Naive thymus-derived CD8-positive, alpha-beta T cell (primary cell): ENCODE measurements at places on chromosomes 1 and 21.
A peak's percentile ranks its signal among the peaks of the same experiment; 100 is the strongest.

GRCh38 chr21:35268261-35268660 lies 219.2 kb upstream of the RUNX1 start:
- DNase-seq, result no peak

- DNase-seq, result no peak
These were observed 142.4 kb downstream of the PLPP3 start for GRCh38 chr1:56436912-56437417.

DNA sequence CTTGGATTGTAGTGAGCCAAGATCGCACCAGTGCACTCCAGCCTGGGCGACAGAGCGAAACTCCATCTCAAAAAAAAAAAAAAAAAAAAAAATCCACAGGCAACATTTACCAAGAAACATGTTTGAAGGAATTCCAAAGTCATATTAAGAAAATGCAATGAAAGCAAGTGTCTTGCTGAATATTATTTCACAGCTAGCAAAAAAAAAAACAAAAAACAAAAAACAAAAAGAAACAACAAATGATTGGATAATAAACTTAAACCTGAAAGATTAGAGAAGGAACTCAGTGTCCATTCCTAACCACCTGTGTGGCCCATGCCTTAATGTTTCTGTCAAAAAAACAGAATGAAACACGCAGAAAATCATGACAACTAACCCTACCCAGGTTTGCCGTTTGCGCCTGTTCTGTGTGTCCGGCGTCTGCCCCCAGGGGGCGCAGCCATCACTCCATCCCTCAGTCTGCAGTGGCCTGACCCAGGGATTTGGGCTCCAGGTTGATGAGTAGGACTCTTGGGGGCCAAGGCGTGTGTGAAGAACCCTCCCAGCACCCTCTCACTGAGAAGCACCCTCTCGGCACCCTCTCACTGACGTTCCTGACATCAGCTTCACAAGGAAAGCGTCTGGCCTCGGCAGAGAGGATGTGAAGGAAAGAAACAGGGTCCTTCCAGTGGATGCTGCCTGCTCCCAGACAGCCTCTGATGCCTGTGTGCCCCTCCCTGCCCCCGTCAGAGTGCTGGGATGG lies 19.2 kb upstream of the PTTG1IP start:
- peak; percentile 71 for DNase-seq

DNA sequence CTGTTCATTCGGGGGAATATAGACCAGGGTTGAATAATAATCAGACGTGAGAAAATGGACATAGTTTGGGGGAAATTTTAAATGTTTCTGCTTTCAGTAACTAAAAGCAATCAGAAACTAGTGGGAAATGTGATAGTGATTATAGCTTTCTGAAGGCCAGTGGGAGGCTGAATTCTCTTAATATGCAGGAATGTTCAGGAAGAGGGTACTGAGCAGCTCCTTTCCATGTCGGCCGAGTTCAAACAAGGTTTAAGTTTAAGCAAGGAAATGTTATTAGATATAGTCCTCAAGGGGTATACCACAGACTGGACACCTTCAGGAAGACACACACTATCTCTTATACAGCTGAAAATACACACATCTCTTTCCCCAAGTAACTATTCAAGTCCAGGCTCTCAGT lies 105.5 kb downstream of the HHAT start:
- DNase-seq, result no peak

- no peak for DNase-seq
These were observed 1.5 kb downstream of the NAXE start for GRCh38 chr1:156592910-156593660.

DNA sequence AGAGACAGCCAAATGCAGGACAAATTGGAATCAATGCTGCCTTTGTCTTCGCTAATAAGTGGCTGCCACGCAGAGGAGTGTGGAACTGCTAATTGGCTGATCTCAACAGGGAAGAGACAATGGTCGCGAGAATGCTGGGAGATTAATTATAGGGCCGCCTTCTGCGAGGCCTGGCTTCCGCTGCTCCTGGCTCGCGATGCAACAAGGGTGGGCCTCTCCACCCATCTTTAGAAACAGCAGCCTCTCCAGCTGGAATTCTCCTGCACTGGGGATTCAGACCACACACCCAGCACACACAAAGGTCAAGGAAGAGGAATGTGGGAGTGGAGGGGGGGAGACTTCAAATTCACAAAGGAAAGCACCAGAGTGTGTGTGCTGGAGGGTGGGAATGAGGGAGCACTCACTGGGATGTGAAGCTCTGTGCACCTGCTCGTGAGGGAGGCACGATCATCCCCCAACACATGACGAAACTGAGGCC lies 200.7 kb upstream of the GRIK3 start:
- DNase-seq, result no peak

DNA sequence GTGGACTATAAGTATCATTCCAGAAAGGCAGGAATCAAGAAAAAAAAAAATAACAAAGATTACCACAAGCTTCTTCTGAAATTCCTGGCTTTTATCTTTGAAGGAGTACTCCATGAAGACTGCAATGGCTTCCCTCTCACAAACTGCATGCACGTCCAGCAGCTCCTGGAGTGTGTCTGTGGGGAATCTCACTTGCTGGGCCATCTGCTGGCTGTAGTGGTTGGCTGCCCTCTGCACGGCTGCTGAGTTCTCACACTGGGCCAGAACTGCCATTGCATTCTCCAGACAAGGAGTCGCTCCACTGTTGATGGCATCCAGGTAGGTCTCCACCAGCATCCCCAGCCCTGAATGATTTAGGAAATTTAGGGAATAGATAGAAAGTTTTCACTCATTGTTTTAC lies 23.3 kb upstream of the GBP2 start:
- no peak for DNase-seq

DNA sequence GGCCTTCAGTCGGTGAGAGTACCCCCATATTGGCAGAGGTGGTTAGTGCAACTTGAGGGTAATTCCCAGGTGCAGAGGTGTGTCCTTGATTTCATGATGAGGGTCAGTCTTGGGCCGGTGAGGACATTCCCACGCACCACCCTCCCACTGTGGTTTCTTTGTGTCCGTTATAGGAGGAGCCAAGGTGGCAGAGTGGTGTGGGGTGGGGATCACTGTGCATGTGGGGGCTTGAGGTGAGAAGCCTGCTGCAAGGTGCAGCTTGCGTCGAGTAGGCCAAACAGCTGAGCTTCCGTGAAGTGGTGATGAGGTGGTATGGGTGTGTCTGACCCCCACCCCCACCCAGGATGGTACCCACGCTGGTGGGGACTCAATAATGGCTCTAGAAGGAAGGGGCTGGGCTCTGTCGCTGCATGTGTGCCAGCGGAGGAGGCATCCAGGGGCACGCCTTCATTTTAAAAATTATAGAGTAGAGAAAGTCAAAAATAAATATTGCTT lies 6.2 kb downstream of the PTPRF start:
- DNase-seq, result no peak

GRCh38 chr1:214187933-214188332 lies 93.0 kb upstream of the SMYD2 start:
- no peak for DNase-seq

DNA sequence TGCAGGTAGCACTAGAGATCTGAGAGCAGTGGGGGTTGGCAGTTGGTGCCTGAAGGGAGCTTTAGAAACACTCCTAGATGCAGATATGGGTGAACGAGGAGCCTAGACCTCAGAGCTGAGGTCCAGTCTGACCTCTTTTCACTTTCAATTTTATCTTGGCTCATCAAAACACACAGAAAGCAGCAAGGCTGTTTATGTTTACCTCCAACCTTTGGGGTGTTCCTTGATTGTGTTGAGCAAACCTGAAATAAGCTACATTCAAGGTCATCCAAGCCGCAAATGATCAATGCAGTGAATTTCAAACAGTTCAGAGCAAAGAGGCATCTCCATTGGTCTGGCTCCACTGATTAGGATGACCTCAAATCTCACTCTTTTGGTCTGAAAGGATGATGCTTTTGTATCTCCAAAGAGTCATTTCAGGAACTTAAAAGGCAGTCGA lies 1.3 kb downstream of the LY9 start:
- DNase-seq, result no peak

DNA sequence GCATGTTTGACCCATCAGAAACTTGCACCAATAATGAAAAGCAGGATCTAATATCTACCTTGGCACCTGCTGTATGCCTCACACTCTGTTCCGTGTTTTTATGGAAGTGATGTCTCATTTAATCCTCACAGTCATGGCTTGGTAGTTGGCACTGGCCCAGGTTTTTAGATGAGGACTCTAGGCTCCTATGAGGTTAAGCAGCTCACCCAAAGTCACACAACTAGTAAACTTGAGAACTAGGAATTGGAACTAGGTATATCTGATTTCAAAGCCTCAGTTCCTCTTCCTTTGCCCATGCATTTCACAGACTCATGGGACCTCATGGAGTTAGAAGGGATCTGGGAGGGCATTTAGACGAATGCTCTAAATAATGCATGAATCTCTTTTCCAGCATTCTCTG lies 21.3 kb upstream of the TARBP1 start:
- no peak for DNase-seq

DNA sequence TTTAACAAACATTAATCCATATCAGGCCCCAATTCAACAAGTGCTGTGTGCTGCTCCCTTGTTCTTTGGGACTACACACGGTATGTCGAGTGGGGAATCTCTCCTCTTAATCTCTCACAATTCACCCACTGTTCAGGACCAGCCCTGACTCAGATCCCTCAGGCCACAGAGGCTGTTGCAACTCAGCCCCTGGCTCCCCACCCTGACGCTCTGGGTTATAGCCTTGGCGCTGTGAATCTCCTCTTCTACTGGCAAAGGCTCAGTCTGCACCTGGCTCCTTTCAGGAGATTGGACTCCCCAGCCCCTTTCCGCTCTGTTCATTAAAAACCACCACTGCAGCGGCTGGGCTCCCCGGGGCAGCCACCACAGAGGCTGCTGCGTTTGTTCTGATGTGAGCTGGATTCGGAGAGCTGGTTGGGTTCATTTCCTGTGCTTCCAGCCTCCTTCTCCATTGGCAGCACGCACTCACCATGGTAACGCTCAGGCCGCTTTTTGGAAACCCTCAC lies 13.0 kb downstream of the CAPN8 start:
- no peak for DNase-seq

DNA sequence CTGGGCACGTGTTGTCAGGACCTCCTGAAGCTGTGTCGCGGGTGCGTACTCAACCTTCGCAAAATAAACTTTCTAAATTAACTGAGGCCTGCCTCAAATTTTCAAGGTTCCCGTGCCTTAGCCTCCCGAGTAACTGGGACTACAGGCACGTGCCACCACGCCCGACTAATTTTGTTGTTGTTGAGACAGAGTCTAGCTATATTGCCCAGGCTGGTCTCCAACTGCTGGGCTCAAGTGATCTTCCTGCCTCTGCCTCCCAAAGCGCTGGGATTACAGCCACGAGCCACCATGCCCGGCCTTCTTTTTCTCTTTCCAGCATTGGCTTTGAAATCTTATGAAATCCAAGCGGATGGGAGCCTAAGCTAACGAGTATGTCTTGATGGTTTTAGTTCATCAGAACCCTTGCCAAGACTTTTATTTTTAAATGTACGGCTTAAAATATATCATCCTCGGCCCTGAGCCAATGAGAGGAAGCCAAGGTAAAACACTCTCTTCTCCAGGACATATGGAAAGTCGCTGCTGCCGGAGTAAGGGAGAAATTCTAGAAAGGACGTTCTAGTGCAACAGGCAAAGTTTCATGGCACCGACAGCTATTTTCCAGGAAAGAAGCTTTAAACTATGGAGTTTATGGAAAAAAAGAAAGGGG lies 12.7 kb upstream of the ERVH48-1 start:
- no peak for DNase-seq

DNA sequence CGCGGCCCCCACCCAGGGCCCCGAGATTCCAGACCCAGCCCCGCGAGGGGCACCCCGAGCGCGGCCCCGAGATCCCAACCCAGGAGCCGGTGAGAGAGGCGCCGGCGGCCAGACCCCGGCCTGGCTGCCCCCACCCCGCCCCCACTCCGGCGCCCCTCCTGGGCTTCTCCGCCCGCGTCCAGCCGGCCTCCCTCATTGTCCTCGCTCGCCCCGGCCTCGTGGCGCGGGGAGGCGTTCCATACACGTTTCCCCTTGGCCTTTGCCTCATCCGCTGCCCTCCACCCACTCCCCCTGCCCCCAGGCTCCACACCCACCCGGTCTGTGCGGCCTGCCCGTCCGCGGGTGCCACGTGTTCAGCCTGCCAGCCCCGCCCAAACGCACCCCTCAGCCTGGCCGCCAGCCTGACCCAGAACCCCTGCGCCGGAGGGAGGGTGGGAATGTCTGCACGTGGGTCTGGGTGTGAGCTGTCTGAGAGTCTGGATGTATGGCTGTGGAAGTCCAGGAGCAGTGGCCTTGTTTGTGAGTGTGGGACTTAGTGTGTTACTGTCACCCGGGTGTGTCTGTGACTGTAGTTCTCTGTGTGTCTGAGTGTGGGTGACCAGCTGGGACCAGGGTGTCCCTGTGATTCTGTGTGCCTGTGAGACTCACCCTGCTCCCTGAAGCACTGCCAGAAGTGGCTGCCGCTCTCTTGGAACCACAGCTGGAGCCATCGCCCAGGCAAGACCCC lies 681 bp downstream of the B4GALT2 start:
- no peak for DNase-seq

GRCh38 chr21:46069166-46069565 lies 28.7 kb upstream of the COL6A2 start:
- no peak for DNase-seq

GRCh38 chr21:45011426-45011825 lies 63.0 kb upstream of the ADARB1 start:
- no peak for DNase-seq

- DNase-seq, result no peak
These were observed 109.1 kb upstream of the ADAMTS5 start for GRCh38 chr21:27076025-27076424.
